ENCODE measurements at places on chromosomes 3 and 15.
A peak's percentile ranks its signal among the peaks of the same experiment; 100 is the strongest.

GRCh38 chr15:31307270-31308184 is 19.1 kb upstream of the KLF13 start:
- DNase-seq: no peak

GRCh38 chr3:49470714-49471420 is 800 bp downstream of the DAG1 start:
- peak; percentile 48 for DNase-seq

GRCh38 chr15:51623386-51623938 is 891 bp upstream of the DMXL2 start:
- DNase-seq: no peak

DNA sequence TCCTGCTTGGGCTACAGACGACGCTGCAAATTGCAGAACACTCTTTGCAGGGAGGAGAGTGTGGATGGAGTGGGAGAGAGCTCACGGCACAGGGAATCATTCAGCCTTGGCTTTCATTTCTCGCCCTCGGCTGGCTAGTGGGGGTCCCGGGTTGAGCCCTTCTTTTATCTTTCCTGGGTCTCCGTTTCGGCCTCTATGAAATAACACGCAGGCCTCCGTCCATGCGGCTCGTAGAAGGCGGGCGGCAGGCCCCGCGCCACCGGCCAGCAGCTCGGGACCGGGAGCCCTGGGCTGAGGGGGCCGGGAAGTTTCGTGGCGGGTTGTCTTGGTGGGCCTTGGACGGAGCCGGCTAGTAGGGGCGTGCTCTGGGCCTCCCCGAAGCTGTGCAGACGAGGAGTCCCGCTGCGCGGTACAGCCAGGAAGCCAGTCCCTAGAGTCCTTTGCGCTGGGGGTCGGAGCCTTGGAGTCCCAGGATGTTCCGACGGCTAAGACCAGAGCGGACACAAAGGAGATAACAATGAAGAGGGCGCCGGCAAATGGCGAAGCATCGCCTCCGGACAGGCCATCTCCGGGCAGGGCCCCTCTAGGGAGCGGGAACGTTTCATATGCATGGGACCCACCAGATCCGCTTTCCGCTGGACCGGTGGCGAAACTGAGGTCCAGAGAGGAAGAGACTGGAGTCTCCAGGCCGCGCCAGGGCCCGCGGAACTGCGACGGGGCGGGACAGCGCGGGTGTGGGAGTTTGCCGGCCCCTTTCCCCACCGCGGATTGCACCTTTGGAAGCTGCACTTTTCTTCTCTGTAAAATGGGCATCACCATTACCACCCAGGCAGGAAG is 4.3 kb downstream of the RNU6-1 start:
- peak; percentile 62 for DNase-seq

GRCh38 chr3:173025941-173026340 is 115.1 kb downstream of the SPATA16 start:
- DNase-seq: no peak

GRCh38 chr15:65532738-65533051 is 2.4 kb downstream of the HACD3 start:
- DNase-seq: no peak

DNA sequence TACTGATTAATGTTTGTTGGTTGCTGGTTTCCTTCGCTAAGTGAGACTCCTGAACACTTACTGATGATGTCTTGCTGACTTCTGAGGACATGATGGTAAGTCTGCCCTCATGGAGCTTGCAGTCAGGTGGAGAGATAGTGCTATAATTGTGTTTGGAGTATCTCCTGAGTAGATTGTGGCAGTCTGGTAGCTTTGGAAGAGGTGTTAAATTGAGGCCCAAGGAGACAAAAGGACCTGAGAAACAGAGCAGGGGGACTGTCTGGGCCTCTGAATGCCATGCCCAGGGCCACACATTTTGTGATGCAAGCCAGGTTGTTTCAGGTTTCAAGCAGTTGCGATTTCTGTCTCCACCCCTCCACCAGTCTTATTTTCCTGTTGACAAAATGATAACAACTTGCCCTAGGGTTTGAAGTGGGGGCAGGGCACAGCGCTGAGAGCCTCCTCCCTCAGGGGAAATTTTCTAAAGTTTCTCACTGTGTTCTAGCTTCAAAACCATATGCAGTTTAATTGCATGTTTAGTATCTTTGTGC is 16.7 kb downstream of the SMAD3 start:
- peak; percentile 64 for DNase-seq

GRCh38 chr15:95194746-95195145 is 963.4 kb downstream of the MCTP2 start:
- DNase-seq: no peak

- DNase-seq: no peak
Observed at GRCh38 chr3:162367429-162368260, 871.0 kb downstream of the OTOL1 start.
